ENCODE measurements at places on chromosomes 6 and 20.

GRCh38 chr6:149964308-149965193 is 808 bp downstream of the ULBP1 start:
- no peak for DNase-seq

- no peak for DNase-seq
Observed at GRCh38 chr6:108587258-108588059, 26.7 kb downstream of the FOXO3 start.

GRCh38 chr20:2742431-2742830 is 49.9 kb downstream of the EBF4 start:
- no peak for DNase-seq

- DNase-seq: no peak
Observed at GRCh38 chr6:7633361-7633760, 43.4 kb downstream of the SNRNP48 start.

GRCh38 chr6:52162940-52163908 is 23.0 kb upstream of the IL17A start:
- DNase-seq: no peak

DNA sequence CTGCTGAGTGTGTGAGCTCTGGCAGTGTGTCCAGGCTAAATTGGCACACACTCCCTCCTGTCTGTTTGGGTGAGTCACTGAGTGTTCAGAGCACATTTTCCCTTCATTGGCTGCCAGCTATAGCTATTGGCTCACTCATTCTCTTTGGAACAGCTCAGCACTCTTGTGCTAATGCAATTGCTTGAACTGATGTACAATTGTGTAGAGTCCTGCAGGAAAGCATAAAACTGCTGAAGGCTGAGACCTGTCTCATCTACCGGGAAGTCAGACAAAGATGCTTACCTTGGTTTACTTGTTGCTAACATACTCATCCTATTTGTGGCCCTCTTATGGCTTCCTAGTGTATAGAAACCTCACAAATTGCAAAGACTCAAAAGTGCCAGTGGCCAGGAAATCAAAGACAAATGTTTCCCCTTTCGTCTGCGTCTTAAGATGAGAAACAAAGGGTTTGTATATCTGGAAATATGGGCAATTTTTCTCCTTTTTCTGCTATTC is 351.0 kb downstream of the BCKDHB start:
- DNase-seq: no peak

- DNase-seq: no peak
Observed at GRCh38 chr20:51306081-51306480, 236.4 kb downstream of the NFATC2 start.

- DNase-seq: no peak
Observed at GRCh38 chr20:17709361-17710293, 9.9 kb downstream of the BANF2 start.

GRCh38 chr6:40556023-40556422 is 31.1 kb downstream of the LRFN2 start:
- no peak for DNase-seq

DNA sequence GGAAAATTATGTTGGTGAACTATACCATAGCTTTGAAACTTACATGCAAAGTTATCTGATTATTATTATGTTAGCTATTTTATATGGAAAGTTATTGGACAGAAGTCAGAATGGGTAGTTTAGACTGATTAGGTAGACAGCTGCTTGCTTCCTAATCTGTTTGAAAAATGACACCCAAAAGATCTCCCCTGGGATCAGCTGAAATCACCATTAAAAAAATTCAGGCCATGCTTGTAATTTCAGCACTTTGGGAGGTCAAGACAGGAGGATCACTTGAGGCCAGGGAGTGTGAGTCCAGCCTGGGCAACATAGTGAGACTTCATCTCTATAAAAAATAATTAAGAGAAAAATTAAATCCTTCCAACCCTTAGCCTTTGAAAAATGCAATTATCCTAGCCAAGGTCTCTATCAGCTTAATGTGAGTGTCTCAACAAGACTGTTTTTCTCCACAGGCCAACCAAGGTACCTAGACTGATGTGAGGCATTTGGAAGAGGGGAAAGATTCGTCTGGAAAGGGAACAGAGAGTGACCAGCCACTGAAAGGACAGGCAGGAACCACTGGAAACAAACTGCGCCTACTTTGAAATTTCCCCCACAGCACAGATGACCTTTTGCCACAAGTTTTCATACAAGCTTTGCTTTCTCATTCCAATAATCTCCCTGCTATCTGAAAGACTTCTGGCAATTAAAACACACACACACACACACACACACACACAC is 232.3 kb downstream of the GMPR start:
- no peak for DNase-seq

DNA sequence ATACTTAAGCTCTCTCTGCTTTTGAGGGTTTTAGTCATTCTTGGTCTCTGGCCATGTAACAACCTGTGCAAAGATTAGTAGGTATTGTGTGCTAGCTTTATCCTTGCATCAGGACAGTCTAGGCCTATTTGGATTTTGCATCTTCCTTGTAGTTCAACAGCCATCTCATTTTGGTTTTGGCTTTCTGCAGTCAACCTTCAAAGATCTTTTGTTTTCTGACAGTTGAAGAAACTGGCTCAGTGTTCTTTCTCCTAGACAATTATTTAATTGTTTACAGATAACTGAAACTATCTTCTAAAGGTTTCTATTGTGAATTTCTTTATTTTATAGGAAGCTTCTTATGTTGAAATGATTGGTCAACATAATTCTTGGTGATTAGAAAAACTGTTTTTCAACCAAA is 307.5 kb downstream of the CDKAL1 start:
- no peak for DNase-seq

- DNase-seq: no peak
Observed at GRCh38 chr6:169536446-169537170, 165.2 kb downstream of the WDR27 start.

GRCh38 chr6:170256641-170257040 is 34.2 kb downstream of the DLL1 start:
- DNase-seq: no peak

DNA sequence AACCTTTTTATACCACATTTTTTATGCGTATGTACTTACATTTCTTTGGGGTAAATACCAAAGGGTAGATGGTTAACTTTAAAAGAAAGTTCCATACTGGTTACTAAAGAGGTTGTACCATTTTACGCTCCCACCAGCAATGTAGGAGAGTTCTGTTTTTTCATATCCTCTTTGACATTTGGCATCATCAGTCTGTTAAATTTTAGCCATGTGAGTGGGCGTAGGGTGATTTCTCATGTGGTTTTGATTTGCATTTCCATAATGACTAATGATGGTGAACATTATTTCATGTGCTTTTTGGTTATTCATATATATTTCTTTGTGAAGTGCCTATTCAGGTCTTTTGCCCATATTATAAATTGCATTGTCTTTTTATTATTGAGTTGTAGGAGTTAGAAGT is 194.2 kb downstream of the PRL start:
- DNase-seq: no peak

All from NCI-H1436 treated with DMSO at 0.1 percent for 48 hours (cell line).